ENCODE measurements at places on chromosomes 5 and 9. TPM values are rescaled to one million over a fixed set of nuclear protein-coding genes. Genes with fewer than 3 reads are reported as not detected.

The PCDHGA7 gene
- polyA plus RNA-seq = 1.4 TPM

The LCN9 gene
- not detected for polyA plus RNA-seq

The TTC16 gene
- polyA plus RNA-seq = 0.03 TPM

- DNase-seq = no peak
Measured at GRCh38 chr9:128051932-128052709, 15.0 kb downstream of the NAIF1 start.

Measured in forelimb muscle (tissue), 1 donor.